A549 treated with DMSO at 1 μM for 4 hours (cell line): ENCODE measurements at places on chromosomes 2 and 18. TPM values are rescaled to one million over a fixed set of nuclear protein-coding genes. Genes with fewer than 3 reads are reported as not detected.

Gene SLC35F6
- 36.0 to 44.3 TPM (median 42.5 TPM) in 5 replicates for total RNA-seq

Gene EVX2
- total RNA-seq, result not detected in 5 replicates

Gene PROKR1
- 0.02 to 0.04 TPM in 2 of 5 replicates, not detected in the others for total RNA-seq

Gene PTPRN
- total RNA-seq, result 1.3 to 2.2 TPM (median 1.9 TPM) in 5 replicates

Gene B3GNT7
- total RNA-seq, result 1.1 to 2.3 TPM (median 1.6 TPM) in 5 replicates

Gene VWC2L
- total RNA-seq, result not detected in 5 replicates

Gene SNORC
- total RNA-seq, result 5.4 to 13.3 TPM (median 10.3 TPM) in 5 replicates

Gene TUBA4B
- 0.26 to 0.46 TPM (median 0.31 TPM) in 5 replicates for total RNA-seq

Gene SLC9A2
- total RNA-seq, result 2.7 to 4.3 TPM (median 3.6 TPM) in 5 replicates

Gene CYS1
- 0.65 to 1.7 TPM (median 1.4 TPM) in 5 replicates for total RNA-seq

Gene FAM228A
- not detected in 5 replicates for total RNA-seq

Gene PPP1R1C
- 1.8 to 4.7 TPM (median 2.0 TPM) in 5 replicates for total RNA-seq

Gene HES6
- total RNA-seq, result 11.1 to 14.8 TPM (median 12.2 TPM) in 5 replicates

Gene ATP6V1B1
- total RNA-seq, result 1.6 to 3.8 TPM (median 1.8 TPM) in 5 replicates

Gene SIX3
- total RNA-seq, result 0.17 to 0.45 TPM (median 0.34 TPM) in 5 replicates

Gene HNMT
- 0.28 to 1.2 TPM (median 0.44 TPM) in 5 replicates for total RNA-seq

Gene RIT2
- not detected in 5 replicates for total RNA-seq

Gene TTN
- under 0.01 to 0.02 TPM (median 0.01 TPM) in 5 replicates for total RNA-seq

Gene SRD5A2
- total RNA-seq, result 0.02 to 0.04 TPM (median 0.03 TPM) in 4 of 5 replicates, not detected in the other

Gene TGFA
- 7.4 to 9.5 TPM (median 8.6 TPM) in 5 replicates for total RNA-seq

Gene MAP3K20
- 32.0 to 45.8 TPM (median 42.4 TPM) in 5 replicates for total RNA-seq

Gene REG3A
- total RNA-seq, result not detected in 5 replicates
